Cardiac fibroblast (primary cell): ENCODE measurements at places on chromosomes 7 and 10.

DNA sequence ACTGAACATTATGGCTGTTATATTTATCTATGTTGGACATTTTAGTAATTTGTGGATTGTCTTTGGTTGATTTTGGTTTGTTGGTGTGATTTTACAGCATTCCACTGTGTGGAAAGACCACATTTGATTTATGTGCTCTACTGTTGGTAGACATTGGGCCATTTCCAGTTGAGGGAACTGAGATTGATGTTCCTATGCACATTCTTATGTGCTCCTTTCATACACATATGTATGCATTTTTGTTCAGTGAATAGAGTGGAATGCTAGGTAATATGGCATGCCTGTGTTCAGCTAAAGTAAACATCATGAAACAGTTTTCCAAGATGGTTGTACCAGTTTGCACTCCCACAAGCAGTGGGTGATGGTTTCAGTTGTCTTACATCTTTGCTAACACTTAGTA is 15.1 kb downstream of the CACNB2 start:
- DNase-seq, result no peak

DNA sequence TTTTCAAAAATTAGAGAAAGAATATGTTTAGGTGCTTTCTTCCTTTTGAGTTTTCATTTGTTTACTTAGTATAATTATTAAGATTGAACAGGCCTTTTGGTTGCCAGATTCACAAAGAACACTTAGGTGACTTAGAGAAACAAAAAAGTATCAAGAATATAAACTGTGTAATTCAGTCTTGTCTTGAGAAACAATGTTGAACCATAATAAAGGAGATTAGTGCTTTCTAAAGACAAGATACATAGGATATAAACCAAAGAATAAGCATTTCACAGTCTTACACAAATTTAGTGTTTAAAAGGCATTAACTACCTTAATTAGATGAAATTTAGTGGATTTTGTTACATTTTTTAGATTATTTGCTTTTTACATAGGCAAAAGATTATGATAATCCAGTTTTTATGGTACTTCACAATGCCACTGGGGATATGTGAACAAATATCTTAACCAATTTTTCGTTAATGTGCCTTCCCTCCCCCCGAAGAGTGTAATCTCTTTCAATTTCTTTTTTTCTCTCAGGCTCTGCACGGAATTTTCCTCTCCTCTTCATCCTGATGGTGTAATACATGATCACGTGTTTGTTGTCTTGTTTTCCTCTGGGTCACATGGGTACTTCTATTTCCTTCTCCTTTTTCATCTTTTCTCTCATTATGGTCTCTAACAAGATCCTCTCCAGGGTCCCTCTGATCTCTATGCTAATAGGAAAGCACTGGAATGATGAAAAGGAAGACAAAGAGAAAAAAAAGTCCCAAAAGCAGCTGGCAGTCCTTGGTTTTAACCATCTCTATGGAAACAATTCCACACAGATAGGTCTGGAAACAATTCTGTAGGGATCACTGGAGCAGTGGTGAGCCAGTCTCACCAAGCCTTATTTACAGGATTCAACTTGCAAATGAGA is 3.7 kb upstream of the HNRNPH3 start:
- peak; percentile 82 for DNase-seq

GRCh38 chr7:16691241-16691640 is 45.3 kb downstream of the BZW2 start:
- DNase-seq, result no peak

DNA sequence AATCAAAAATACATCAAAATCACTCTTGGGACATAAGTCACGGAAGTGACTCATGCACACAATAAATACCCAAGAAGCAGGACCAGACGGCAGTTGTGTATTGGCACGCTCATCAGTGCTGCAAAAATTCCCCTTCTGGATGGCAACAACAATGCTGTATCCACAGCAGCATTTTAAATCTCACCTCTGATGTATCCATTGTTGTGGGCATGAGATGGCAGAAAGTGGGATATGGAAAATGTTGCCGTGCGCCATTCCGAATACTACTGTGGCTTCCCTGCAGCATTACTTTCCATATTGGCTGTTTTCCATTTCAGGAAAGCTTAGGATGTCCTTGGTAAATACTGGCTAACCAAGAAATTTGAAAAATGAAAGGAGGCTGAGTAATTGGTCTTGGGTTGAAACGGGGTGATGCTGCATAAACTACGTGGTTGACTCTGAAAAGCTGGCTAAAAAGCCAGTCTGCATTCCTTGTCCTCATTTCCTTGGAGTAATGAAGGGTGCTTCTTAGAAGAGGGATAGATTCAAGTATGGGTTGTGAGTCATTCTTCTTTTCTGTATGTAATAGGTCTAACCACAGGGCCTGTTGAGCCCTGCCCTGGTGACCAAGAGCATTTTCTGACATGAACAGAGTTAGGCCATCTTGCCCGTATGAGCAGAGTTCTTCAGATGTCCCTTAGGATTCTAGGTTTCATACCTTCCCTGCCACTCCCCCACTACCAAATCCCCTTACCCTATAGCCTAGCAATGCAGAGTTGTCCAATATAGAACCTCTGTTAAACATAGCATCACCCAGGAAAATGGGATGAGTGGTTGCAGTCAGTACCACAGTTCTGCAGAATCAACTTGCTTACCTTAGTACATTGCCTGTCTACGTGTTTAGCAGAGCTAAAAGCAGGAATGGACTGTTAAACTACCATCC is 36.3 kb upstream of the TOMM7 start:
- peak; percentile 98 for DNase-seq

DNA sequence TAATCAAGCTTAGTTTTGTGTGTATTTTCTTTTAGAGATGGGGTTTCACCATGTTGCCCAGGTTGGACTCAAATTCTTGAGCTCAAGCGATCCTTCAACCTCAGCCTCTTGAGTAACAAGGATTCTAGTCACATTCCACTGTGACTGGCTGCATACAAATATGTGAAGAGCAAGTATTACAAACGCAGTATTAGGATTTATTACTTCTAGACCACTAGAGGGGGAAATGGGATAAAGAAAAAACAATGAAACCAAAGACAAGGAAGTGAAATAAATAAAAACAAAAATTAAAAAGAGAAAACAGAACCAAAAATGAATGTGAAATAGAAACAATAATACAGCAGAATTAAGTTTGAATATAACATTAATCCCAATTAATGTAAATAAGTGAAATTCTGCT is 308.7 kb downstream of the ANKRD30A start:
- peak; percentile 36 for DNase-seq

DNA sequence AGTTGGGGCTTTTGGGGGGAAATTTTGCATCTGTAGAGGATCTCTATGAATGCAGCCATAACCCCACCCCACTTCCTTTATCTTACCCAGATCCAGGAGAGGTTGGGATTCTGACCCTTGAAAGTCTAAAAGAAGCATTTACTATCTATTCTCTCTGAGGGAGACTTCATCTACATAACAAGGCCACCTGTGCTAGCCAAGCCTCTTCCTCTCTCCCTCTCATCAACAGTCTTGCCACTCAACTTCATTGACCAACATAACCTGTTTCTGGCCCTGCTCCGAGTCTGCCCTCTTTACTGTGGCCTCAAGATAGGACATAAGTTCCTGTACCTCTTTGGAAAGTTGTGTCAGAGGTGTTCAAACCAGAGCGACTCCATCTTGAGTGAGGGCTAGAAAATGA is 19.4 kb downstream of the TUBAL3 start:
- no peak for DNase-seq

DNA sequence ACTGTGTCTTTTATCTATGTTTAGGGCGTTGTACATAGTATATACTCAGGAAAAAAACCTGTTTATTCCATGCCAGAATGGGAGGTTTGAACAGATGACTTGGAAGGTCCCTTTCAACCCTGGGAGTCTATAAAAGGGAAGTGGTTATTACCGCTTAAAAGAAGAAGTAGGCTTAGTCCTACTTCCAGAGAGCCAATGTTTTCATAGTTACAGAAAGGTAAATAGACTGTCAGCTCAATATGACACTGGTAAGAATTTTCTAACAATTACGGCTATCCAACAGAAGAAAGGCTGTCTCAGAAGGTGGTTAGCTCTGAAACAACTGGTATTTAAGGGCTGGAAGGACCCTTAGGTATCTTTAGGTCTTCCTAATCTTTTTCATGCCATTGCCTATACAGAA is 1.1 kb upstream of the TFAM start:
- DNase-seq, result no peak

DNA sequence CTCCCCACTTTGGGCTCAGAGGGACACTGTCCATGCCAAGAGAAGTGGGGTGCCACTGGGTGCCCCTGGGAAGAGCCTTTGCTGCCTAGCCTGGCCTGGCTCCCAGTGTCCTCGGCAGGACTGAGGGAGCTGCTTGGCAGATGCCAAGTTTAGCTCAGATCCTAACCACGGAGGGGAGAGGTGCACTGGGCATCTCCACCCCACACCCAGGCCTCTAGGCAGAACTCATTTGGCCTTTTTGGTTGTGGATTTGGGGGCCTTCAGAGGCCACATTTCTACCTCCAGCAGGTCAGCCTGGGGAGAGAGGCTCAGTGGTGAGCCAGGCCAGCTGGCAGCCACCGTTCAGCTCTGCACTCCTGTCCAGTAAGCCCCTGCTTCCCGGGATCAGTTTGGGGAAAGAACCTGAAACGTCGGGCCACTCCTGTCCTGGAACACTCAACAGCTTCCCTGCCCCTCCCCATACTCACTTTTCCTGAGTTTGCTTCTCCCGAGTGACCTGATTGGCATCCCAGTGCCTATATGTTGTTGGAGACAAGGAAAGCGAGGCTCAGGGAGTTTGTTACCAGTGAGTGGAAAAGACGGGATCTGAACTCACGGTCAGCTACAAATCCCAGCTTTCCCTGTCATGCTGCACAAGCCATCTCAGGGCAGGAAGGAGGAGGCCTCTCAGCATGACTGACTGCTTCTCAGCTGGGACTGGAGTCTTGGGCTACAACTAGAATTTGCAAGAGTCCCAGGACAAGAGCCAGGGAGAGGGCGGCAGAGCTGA is 11.2 kb upstream of the CXCL12 start:
- no peak for DNase-seq

GRCh38 chr7:95718577-95719410 is 53.6 kb upstream of the DYNC1I1 start:
- DNase-seq, result peak; percentile 52

GRCh38 chr7:12907774-12908173 is 220.3 kb downstream of the ARL4A start:
- no peak for DNase-seq

GRCh38 chr10:15254808-15255648 is 86.5 kb upstream of the NMT2 start:
- DNase-seq, result no peak

DNA sequence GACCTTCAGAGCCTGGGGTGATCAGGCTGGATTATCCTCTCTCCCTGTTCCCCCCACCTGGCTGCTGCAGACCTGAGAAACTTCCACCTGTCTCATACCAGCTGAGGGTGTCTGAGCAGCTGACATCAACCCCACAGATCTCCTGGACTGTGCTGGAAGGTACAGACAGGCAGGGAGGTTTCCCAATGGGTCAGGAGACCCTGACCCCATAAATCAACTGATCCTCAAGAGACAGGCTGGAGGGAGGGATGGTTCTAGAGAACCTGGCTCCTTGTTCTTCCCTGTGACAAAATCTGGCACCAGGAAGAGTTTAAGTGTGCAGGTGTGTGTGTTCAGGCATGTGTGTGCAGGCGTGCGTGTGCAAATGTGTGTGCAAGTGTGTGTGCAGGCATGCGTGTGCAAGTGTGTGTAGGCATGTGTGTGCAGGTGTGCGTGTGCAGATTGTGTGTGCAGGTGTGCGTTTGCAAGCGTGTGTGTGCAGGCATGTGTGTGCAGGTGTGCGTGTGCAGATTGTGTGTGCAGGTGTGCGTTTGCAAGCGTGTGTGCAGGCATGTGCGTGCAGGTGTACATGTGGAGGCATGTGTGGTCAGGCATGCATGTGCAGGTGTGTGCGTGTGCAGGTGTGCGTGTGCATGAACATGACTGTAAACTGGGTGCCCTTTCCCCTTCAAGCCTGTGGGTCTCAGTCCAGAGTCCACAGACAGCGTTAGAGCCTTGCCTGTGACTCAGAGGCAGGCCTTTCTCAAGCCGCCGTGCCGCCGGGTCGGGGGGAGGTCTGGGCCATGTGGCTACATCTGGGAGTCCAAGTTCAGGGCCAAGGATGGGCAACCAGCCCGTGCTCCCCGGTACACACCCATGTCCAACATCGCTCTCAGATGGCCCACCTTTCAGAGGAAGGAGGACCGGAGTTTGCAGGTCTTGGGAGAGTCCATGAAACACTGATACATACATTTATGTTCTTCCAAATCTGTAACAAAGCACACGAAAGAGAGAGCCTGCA is 50.1 kb upstream of the ELN start:
- no peak for DNase-seq

DNA sequence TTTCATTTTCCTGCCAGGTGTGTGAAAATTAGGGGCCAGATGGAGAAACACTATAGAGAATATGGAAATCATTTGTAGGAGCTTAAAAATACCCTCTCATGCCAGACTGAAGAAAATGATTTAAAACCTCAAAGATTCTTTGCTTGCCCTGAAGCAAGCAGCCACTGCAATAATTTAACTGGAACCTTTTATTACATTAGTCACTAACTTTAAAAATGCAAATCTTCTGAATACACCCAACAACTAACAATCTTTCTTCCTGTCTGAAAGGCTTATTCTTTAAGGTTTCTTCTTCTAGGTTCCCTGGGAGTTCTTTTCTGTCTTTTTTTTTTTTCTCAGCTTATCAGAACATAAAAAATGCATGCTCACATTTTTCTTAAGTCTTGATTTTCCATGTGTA is 238.5 kb upstream of the KMT2E start:
- DNase-seq, result no peak

- peak; percentile 69 for DNase-seq
Observed at GRCh38 chr7:38757931-38758330, 126.8 kb upstream of the AMPH start.

- peak; percentile 70 for DNase-seq
Observed at GRCh38 chr10:69446650-69447151, 4.6 kb upstream of the TSPAN15 start.

DNA sequence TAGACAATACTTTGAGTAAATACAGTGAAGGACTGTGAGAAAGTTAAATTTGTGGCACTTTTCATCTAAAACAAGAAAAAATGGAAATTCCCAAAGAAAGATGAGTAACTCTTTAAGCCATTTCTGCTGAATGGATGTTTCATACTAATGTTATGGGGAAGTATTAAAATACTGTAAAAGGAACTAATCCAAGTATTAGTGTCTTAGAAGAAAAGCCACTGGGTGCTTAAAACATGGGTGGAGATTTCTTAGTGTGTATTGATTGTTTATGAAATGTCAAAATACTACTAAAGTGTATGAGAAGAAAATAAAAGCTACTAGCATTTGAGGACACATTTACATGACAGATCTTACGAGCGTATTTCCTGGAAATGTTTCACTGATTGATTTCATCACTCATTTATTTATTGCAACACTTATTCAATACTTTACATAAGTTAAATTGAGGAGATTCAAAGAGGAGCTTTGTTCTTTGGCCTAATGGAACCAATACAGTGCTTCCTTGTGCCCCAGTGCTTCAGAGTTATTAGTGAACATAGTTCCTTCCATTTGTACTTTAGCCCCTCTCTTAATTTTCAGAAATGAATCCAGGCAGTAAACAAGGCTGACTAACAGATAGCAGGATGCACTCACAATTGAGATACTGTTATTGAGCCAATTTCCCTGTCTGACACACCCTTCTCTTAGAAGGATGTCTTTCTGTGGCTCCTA is 155.5 kb upstream of the AHR start:
- peak; percentile 19 for DNase-seq

- DNase-seq, result no peak
Observed at GRCh38 chr7:107100824-107101223, 56.3 kb downstream of the PRKAR2B start.

- no peak for DNase-seq
Observed at GRCh38 chr7:40714363-40715052, 579.7 kb downstream of the SUGCT start.
